Stimulated activated CD4-positive, alpha-beta T cell treated with anti-CD3 and anti-CD28 coated beads, Interleukin-2, amount 100 ng/mL, for 24 hours (primary cell): ENCODE measurements at places on chromosomes 6 and 20.

DNA sequence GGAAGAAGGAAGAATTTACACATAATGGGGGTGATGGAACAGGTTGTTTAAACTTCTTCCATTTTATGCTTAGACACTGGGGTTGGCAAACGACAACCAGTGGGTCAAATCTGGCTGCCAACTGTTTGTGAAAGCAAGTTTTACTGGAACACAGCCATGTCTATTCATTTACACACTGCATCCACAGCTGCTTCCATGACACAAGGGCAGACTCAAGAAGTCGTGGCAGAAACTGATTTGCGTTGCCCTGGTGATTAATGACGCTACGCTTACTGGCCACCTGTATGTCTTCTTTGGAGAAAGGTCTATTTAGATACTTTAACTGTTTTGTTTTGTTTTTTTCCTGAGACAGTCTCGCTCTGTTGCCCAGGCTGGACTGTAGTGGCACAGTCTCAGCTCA is 19.0 kb downstream of the CTCFL start:
- DNase-seq: no peak

- DNase-seq: no peak
Measured at GRCh38 chr6:42419490-42420280, 32.0 kb downstream of the TRERF1 start.

- DNase-seq: no peak
Measured at GRCh38 chr20:15564981-15565380, 1008.3 kb downstream of the KIF16B start.

GRCh38 chr20:30602424-30602823 is 655.0 kb upstream of the DEFB115 start:
- DNase-seq: no peak

- DNase-seq: no peak
Measured at GRCh38 chr6:79413562-79414002, 123.6 kb downstream of the LCA5 start.

DNA sequence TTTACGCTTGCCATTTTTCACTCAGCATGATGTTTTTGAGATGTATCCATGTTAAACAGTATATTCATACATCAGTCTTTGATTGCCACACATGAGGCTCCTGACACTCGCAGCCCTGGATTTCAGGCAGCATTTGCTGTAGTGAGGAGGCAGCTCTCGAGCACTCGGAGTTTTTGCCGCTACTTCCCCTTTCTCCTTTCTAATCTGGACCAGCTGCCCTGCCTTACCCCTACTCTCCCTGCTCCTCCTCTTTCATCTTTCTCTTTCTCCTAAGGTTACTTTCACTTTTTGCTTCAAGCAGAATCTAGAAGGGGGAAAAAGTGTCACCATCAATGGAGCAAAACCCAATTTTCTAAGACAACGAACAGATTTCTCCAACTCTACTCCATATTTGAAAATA is 5.9 kb upstream of the CST3 start:
- DNase-seq: no peak

DNA sequence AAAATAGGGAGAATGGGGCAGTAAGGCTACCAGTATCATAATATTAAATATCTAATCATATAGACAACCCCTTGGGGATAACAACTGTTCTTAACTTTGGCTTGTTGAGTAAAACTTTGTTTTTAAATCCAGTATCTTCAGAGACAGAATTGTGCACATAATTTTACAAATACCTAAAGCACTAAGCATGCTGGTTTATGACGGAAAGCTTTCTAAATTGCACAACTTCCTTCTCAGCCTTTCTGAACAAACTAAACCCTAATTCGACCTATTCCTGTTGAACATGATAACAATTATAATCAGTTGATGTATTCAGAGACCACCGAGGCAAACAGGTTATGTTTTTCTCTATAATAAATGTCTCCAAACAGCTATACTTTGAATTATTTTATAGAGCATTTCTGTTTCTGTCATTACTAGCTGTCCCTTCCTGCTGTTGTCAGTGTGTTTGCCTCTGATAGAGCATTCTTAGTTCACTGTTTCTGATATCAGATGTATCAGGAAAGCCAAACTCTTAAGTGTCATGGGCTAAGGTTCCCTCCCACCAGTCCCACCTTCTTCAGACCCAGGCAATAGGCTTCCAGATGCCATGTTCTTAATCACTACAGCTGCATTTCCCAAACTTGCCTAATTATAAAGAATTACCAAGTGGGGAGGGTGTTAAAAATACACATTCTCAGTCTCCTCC is 8.7 kb downstream of the ZHX3 start:
- DNase-seq: no peak

DNA sequence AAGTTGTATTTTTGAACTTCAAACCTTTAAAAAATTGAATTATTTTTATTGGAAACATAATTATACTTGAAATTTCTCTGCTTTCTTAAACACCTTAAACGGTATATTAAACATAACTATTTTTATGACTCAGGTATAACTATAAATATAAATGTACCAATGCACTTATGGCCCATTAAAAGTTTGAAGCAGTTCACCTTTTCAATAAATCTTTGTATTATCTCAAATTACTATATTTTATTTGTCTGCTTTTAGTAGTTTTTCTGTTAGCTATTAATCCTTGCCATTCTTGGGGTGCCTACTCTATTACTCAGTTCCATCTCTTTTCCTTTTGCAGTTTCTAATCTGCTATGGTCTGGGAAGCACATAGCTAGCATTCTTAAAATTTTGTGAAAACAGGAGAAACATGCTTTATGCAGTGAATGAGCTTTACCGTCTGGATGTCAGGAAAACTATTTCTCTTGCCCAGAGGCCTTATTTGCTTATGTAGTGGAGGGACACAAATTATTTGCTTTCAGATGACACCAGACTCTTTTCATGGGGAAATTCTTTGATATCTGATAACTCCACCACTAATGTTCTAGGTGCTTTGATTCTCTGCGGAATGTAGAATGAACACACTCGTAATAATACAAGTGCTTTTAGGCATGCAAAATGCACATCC is 378.9 kb upstream of the CITED2 start:
- DNase-seq: no peak
